A549 (cell line): ENCODE measurements at places on chromosomes 4 and X. TPM values are rescaled to one million over a fixed set of nuclear protein-coding genes. Genes with fewer than 3 reads are reported as not detected.

The TMEM164 gene
- polyA plus RNA-seq = 35.3 to 43.7 TPM (median 38.9 TPM) in 3 replicates

- DNase-seq = no peak
Measured at GRCh38 chrX:49250578-49250977, 13.9 kb downstream of the FOXP3 start.

DNA sequence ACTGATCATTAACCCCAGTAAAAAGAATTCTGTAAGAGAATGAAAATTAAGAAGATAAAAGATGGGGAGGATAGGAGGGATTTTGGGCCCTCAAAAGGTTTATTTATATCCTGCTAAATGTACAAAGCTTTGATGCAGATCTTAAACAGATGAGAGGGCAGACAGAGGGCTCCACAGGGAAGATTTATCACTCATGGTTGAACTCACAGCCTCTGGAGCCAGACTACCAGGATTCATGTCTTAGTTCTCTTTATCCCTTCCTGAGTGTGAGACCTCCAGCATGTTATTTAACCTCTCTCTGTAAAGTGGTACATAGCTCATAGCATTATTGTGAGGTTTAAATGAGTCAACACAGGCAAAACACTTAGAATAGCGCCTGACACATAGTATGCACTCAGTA lies 74.4 kb downstream of the SOWAHB start:
- DNase-seq = no peak

The DRD5 gene
- polyA plus RNA-seq = not detected in 3 replicates
